ENCODE measurements at places on chromosomes 3 and 15.

DNA sequence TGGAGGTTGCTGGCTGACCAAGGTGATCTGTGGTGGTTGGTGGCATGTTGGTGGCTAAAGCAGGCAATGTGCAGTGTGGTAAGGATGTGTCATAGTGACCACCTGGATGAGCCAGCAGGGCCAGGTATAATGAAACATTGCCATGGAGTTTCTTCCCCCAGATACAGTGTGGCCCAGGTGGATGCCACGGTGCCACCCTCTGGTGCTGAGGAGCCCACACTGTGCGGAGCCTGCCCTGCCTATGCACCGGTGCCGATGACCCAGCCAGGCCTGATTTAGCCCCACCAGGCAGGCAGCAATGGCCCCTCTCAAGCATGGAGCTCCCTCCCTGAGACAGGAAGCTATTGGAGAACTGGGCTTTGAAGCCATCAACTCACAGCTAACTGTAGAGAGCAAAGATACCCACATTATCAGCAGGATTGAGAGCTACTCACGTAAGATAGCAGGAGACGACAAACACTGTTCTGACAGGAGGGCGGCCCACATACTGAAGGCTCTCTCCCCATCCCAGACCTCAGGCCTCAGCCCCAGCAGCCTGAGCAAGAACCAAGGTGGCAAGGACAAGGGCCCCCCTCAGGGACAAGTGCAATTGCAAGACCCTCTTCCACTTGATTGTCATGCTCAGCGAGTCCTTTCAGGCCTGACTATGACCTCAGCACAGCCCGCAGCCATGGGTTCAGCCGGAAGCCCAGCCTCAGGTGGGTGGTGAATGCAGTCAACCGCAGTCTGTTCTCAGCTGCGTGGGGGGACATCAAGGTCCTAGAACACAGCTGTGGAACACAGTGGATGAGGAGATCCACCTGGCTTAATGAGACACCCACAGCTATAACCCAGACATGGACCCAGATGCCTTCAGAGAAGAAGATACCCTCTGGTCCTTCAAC, 82.8 kb upstream of the CDV3 start:
- no peak for DNase-seq

GRCh38 chr3:141722081-141722480, 16.0 kb upstream of the RNF7 start:
- no peak for DNase-seq

- DNase-seq: no peak
These were observed 18.2 kb downstream of the FOXP1 start for GRCh38 chr3:71565316-71565715.

- no peak for DNase-seq
These were observed 5.8 kb upstream of the DIS3L start for GRCh38 chr15:66287461-66288057.

DNA sequence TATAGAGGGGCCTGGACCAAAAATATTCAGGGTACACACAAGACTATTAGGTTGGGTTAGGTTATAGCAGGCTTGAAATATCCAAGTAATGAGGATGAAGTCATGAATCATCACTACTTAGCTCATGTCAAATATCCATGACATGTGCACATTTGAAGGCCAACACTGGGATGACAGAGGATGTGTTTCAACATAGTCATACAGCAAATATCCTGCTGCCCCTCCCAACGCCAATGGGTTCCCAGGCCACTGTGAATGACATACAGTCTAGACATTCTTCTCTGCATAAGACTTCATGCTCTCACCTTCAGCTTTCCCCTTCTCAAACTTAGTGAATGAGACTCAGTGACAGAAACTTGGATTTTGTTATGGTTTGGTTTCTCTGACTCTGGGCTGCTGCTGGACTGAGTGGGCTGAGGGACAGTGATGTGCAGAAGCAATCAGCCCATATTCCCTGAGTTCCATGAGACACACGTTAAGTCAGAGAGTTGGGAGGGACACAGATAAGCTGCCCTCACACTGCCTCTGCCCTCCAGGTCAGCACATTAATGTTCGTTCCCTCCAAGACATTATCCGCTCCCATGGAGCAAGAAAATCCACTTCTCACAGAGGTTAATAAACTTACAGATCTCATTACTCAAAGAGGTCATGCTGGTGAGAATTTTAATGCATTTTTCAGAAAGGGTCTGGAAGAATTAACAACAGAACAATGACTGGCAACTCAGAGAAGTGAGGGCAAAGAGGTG, 15.4 kb downstream of the HOMER2 start:
- no peak for DNase-seq

GRCh38 chr3:190269101-190269500, 53.1 kb downstream of the CLDN1 start:
- no peak for DNase-seq

- DNase-seq: no peak
These were observed 426.1 kb upstream of the THBS1 start for GRCh38 chr15:39154776-39155175.

GRCh38 chr3:112085735-112086075, 484 bp upstream of the C3orf52 start:
- no peak for DNase-seq

DNA sequence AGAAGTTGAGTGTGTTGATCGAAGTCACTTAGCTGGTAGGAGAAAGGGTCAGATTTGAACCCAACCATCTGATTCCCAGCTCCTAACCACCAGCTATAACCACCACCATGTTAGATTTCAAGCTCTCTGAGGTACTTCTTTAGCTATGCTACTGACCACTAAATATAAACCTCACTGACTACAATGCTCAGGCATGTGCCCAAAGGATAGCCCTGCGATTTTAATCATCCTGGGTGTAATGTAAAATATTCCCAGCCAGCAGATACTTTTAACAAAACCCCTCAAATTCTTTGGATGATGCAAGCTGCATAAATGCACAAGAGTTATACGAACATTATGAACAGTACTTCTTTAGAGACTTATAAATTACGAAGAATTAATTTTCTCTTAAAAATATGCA, 115.2 kb upstream of the TSC22D2 start:
- DNase-seq: no peak

- no peak for DNase-seq
These were observed 23.1 kb upstream of the MITF start for GRCh38 chr3:69716119-69716518.

GRCh38 chr3:157498371-157498770, 4.8 kb downstream of the VEPH1 start:
- no peak for DNase-seq

DNA sequence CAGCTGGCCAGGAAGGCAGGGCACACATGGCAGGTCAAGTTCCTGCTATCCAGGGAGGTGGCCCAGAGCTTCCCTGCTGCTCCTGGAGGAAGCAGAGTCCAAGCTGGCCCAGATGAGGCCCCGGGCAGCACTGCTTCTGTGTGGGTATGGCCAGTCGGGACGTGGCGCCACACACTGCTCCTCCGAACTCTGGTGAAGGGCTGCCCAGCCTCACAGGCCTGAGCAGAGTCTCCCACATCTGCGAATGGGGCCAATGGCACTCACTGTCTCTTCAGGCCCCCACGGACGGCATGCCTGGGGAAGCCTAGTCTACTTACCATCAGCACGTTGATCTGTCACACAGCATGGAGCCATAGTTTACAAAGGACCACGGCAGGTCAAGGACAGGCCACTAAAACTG, 2.5 kb upstream of the PLA2G4F start:
- no peak for DNase-seq

- DNase-seq: no peak
These were observed 104.7 kb upstream of the TBC1D5 start for GRCh38 chr3:17847156-17847555.

DNA sequence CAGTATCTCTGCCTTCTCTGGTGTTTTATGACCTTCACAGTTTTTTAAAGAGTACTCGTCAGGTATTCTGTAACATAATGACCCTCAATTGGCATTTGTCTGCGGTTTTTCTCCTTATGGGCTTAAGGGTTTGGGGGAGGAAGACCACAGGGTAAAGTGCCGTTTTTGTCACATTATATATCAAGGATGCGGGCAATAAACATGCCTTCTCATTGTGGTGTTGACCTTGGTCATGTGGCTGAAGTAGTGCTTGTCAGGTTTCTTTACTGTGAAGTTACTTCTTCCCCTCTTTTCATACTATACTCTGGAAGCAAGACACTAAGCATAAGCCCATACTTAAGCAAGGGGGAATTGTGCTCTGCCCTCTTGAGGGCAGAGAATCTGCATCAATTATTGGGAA, 16.6 kb downstream of the CAPN3 start:
- no peak for DNase-seq

GRCh38 chr15:94100863-94101262, 130.5 kb upstream of the MCTP2 start:
- DNase-seq: no peak

DNA sequence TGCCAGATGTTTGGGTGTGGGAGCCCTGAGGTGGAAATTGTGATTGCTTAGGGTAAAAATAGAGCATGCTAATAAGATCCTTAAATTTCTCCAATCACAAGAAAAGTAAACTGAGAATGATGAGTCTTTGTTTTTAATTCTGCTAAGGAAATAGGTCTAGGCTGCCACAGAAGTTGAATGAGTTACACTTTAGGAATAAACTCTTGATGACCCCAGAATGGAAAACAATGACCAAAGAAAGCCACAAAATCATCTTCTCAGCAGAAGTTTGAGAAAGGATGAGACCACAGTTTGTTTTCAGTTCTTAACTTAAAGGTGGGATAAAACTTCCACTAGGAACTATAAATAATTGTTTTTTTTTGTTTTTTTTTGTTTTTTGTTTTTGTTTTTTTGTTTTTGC, 164.6 kb upstream of the BCL6 start:
- DNase-seq: no peak

DNA sequence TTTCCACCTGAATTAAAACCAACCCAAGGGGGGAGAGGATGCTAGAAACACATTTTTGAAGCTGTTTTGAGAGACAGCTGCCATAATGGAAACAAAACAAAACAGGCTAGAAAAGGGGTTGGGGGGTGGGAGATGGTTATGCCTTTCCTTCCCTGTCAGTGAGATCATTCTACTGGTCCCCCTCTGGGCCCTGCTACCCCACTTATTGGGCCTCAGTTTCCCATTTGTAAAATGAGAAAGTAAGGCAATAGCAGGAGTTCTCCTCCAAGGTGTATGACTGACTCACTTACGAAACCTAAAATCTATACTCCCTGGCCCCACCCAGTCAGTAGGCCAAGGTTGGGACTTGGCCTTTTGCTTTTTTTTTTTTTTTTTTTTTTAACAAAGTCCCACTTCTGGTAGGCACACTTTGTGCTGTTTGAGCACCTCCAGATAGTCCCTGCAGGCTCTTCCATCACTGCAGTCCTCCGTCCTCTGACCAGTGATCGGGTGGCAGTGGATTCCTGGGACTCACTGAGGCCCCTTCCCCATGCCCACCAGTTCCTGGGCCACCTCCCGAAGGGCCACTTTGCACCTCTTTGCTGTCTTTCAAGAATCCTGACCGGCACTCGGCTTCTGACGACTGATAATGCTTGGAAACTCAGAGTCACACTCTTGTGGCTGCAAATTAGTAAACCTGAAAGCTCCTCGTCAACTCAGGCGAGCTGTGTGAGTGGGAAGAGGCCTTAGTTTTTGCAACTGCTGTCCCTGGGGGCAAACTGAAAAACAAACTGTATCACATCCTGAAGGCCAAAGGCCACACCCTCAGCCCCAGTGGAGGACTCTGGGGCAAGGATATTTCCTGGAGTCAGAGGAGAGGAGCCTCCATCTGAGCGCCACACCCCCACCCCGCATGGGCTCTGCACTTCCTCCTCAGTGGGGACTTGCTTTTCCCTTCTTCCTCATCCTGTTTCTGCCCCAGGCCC, 6.7 kb upstream of the PSTPIP1 start:
- DNase-seq: no peak

GRCh38 chr15:85485956-85486567, 105.7 kb downstream of the AKAP13 start:
- no peak for DNase-seq

GRCh38 chr3:89474333-89475130, 367.1 kb downstream of the EPHA3 start:
- no peak for DNase-seq

GRCh38 chr15:56533731-56534403, 68.9 kb upstream of the MNS1 start:
- no peak for DNase-seq

DNA sequence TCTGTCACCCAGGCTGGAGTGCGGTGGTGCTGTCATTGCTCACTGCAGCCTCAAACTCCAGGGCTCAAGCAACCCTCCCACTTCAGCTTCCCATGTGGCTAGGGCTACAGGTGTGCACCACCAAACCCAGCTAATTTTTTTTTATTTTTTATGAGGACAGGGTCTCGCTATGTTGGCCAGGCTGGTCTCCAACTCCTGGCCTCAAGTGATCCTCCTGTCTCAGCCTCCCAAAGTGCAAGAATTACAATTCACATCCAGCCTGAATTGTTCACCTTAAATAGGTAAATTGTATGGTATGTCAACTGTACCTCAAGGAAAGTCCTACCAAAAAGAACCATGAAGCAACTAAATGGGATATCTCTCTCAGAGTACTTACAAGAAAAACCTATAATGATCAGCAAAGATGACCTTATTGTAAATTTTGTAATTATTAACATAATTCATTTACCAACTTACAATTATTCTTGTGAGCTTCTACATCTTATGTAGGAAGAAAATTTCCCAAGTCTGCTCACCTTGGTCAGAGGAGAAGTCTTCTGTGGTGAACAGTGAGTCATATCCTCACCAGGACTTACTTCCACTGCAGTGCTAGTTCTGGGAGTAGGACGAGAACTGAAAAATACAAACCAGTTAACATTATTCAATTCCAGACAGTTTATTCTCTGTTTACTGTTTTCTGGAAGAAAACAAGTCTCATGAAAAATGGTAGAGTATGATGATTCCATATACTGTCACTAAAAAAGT, 54.4 kb downstream of the ULK4 start:
- DNase-seq: no peak

GRCh38 chr3:153889905-153890334, 231.3 kb upstream of the ARHGEF26 start:
- DNase-seq: no peak

- no peak for DNase-seq
These were observed 127.0 kb downstream of the KLHL25 start for GRCh38 chr15:85667491-85668424.

- no peak for DNase-seq
These were observed 241.1 kb downstream of the RYR3 start for GRCh38 chr15:33551860-33552259.

DNA sequence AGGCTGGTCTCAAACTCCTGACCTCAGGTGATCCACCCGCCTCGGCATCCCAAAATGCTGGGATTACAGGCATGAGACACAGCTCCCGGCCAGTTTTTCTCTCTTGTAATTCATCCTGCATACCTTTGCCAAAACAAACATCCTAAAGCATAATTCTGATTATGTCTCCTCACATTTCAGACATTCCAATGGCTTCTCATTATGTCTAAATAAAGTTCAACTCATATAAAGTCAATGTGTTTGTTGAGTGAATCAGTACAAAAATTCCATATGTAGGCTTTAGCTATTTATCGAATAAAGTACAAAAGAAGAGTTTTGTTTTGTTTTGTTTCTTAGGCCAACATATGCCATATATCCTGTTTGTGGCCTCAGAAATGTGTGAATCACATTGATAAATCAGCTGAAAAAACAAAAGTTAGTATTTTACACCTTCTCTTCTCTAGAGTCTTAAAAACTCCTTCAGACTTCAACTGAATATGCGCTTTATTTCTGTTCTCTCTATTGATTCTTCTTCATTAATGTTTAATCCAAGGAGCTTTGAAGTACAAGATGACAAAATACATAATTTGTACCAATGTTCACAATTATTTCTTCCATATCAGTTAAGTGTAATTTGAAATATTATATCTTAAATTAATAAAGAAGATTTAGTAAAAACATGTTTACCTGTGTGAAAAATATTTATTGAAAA, 165.8 kb downstream of the MECOM start:
- DNase-seq: no peak

Measured in NCI-H2107 (cell line).